ENCODE measurements at places on chromosomes 13 and 19. TPM values are rescaled to one million over a fixed set of nuclear protein-coding genes. Genes with fewer than 3 reads are reported as not detected.
A peak's percentile ranks its signal among the peaks of the same experiment; 100 is the strongest.

- no peak for DNase-seq
Observed at GRCh38 chr13:70964874-70965273, 856.6 kb upstream of the KLHL1 start.

DNA sequence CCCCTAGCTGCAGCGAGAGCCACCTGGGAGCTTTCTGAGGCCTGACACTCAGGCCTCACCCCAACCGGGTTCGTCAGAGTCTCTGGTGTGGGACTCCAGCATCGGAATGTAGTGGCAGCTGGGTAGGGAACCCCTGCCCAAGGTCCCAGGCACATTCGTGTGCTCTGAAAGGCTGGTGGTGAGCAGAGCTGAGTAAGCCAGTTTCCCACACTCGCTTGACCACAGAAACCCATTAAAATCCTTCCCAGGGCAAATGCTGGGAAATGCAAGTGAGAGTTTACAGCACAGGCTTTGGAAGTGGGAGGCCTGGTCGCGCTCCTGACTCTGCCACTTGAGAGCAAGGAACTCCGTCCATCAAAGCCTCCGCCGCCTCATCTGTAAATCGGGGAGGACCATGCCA lies 4.2 kb downstream of the TRAPPC6A start:
- DNase-seq = no peak

GRCh38 chr13:42894765-42895243 lies 97.2 kb downstream of the EPSTI1 start:
- peak; percentile 95 for DNase-seq

DNA sequence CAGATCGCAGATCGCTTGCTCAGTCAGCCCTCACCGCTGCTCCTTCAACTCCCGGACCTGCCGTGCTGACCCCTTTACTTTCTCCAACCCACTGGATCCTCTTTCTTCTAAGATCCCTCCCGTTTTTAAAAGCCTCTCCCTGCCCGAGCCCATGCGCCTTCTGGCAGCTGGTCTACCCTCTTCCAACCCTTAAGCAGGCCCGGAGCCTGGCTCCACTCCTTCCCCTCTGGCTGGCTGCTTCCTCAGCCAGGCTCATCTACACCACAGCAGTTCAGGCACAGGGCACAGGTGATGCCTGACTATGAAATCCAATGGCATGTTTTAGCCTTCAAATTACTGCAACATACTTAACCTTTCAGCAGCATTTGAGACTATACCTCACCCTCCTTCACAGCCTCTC lies 63.8 kb upstream of the PABPC3 start:
- no peak for DNase-seq

BRME1 gene
- 1.5 TPM for total RNA-seq

DNA sequence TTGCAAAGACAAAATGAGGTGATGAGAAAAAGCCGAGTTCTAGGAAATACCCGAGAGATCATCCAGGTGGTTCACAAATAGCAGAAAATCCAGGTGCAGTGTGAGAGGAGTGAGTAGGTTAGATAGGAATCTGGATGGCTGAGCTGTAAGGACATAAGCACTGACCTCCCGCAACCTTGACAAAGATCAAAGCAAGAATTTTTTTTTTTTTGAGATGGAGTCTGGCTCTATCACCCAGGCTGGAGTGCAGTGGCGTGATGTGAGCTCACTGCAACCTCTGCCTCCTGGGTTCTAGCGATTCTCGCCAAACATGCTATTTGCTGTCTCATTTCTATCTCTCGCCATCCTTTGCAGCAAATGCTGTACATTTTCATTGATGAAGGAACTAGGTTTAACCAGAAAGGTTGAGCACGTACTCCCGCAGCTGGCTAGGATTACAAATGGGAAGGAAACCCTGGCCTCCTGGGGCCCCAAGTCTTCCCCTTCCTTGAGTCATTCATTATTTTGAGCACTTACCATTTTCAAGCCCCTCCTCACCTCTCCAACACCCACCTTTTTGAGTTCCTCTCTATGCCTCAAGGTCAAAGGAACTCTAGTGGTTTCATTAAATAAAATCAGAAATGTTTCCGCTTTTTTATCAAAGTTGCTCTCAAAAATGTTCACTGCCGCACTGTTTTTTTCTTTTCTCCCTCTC lies 38.8 kb downstream of the NLRP12 start:
- DNase-seq = no peak

ZNF554 gene
- total RNA-seq = 3.2 TPM

PCDH8 gene
- not detected for total RNA-seq

OVOL3 gene
- total RNA-seq = not detected

GRCh38 chr19:29965492-29965891 lies 23.5 kb downstream of the URI1 start:
- peak; percentile 51 for DNase-seq

CGB1 gene
- total RNA-seq = not detected

DNA sequence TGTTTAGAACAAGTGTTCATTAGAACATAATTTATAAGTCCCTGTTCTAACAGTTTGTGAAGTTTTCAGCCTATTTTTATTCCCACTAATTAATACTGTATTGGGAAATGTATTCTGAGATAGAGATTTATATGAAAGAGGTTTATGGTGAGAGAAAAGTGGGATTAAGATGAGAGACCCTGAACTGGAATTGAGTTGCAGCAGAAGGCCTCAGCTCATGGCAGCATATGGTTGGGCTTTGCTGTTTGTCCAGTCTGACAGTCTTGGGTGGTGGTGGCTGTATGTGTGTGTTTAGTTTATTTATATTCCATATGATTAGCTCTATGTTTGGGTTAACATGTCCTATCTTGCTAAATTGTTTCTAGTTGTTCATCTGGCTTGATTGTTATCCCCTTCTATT lies 575.1 kb downstream of the SLITRK5 start:
- no peak for DNase-seq

COX7A1 gene
- 17.0 TPM for total RNA-seq

- no peak for DNase-seq
Observed at GRCh38 chr13:111663953-111664421, 343.5 kb downstream of the TEX29 start.

- DNase-seq = no peak
Observed at GRCh38 chr19:15368798-15369593, 10.6 kb downstream of the AKAP8 start.

- DNase-seq = no peak
Observed at GRCh38 chr19:49427855-49428546, 2.8 kb downstream of the GFY start.

GJA3 gene
- 0.90 TPM for total RNA-seq

- peak; percentile 84 for DNase-seq
Observed at GRCh38 chr13:40120781-40121180, 465.3 kb downstream of the COG6 start.

TRPC4 gene
- total RNA-seq = 1.2 TPM

- DNase-seq = no peak
Observed at GRCh38 chr13:51547425-51548176, 36.7 kb upstream of the WDFY2 start.

DNA sequence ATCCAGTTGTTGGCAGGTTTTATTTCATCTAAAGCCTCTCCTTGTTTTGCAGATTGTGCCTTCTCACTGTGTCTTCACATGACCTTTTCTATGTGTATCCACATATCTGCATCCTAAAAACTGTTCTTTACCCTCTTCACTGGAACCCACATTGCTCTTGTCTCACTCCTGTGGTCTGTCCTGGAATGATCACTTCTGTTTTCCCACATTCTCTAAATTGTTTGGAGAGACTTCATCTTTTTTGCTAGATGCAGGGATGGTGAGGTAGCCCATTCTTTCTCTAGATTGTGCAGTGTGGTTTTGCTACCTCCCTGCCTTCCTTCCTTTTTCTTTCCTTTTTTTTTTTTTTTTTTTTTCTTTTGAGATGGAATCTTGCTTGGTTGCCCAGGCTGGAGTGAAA lies 608.6 kb upstream of the MIR17HG start:
- no peak for DNase-seq

MCF2L gene
- 8.0 TPM for total RNA-seq

DNA sequence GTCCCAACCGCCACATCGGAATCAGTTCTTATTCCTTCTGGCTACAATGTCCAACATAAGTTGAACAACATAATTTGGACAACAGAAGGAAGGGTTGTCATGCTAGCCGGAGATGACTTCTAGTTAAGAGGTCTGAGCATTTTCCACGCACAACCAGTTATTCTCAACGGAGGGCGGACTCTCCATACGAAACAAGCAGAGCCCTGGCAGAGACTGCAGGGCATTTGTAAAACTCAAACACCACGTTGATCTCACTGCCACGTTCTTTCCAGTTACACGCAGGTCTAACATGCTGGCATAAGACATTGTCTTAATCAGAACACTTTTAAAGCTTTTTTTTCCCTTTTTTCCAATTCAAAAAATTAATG lies 38.3 kb upstream of the DCUN1D2 start:
- no peak for DNase-seq

- no peak for DNase-seq
Observed at GRCh38 chr13:50209631-50210030, 194.4 kb downstream of the KCNRG start.

GRCh38 chr13:101596803-101597202 lies 144.3 kb downstream of the ITGBL1 start:
- no peak for DNase-seq

DNA sequence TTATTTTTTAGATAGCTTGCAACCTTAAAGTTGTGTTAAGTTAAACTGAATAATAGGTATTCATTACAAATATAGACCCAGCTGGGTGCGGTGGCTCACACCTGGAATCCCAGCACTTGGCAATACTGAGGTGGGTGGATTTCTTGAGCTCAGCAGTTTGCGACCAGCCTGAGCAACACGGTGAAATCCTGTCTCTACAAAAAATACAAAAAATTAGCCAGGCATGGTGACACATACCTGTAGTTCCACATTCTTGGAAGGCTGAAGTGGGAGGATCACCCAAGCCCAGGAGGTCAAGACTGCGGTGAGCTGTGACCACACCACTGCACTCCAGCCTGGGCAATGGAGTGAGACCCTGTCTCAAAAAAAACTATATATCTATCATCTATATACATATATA lies 386.5 kb downstream of the PCDH17 start:
- DNase-seq = no peak

ATP12A gene
- total RNA-seq = not detected

DNA sequence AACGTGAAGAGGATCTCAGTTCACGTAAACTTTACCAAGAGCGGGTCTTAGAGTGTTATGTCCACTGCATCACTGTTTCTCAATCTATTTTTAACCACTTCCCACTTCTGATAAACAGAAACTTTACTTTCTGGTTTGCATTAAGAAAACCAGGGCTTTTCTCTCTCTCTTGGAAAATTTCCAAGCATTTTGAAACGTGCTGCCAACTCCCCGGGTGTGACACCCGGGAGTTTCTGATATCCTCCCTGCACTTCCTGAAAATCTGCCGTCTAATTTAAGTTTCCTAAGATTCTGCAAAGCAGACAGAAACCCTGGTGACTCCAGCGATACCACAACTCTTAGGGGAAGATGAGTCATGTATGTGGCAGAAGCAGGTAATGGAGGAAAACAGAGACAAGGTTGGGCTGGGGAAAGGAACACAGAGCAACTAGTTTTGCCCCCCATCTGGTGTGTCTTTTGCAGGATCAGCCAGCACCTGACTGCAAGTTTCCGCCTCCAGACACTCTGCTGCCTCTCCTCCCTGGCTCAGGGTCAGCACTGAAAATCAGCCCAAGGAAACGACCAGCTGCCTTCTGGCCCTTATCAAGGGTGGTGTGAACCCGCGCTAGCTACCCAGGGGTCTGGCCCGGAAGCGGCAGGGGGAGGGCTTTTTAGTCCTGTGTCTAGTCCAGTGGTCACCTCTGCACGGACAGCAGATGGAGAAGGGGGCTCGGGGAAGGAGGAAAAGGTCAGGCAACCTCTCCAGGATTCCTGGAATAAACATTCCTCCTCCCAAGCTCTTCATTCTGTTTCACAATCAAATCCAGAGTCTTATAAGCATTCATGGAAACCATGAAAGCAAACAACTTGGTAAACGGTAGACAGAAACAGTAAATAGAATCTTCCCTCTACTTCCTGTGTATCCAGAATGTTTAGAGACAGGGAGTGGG lies 11.3 kb upstream of the FFAR2 start:
- DNase-seq = peak; percentile 69

ARRDC2 gene
- 4.2 TPM for total RNA-seq

PDE4C gene
- not detected for total RNA-seq

ILF3 gene
- 119 TPM for total RNA-seq

- no peak for DNase-seq
Observed at GRCh38 chr19:5803441-5803751, 1.5 kb upstream of the NRTN start.

- no peak for DNase-seq
Observed at GRCh38 chr19:8259142-8259921, 48.8 kb downstream of the CD320 start.

C5AR2 gene
- 0.63 TPM for total RNA-seq

DNA sequence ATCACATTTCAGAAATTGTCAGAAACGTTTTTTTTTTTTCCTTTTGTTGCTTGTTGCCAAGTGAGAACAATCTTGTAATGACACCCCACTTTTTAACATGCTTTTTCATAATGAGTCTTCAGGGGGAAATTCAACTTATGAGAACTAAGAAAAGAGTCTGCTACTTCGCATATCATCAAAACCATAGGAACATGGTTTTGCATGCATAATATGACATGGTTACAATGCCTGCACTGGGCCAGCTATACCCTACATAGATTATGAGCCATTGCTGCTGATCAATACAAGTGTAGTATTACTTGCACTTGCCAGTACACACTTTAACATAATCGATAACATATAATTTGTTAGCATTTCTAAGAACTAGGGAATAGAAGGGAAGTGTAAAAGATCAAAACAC lies 191.0 kb upstream of the NBEA start:
- DNase-seq = no peak

GRCh38 chr13:50248516-50249143 lies 233.4 kb downstream of the KCNRG start:
- DNase-seq = no peak

- no peak for DNase-seq
Observed at GRCh38 chr19:12800923-12801465, 606 bp downstream of the PRDX2 start.

DNA sequence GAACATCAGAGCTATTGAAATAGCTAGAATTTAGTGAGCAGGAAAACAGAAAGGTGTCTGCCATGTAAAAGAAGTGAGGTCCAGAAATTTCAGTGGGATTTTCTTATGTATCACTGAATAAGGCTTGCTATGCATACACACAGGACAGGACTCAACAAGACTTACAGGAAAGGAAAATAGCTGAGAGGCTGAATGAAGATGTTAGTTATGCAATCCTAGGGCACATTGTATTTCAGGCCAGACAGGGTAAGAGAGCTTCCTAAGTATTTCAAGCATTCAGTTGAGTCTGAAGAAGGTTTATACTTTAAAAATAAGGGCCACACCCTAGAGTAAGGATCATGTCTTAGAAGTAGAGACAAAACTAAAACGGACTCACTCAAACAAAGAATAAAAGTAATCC lies 419.9 kb upstream of the PRR20A start:
- DNase-seq = no peak

DNA sequence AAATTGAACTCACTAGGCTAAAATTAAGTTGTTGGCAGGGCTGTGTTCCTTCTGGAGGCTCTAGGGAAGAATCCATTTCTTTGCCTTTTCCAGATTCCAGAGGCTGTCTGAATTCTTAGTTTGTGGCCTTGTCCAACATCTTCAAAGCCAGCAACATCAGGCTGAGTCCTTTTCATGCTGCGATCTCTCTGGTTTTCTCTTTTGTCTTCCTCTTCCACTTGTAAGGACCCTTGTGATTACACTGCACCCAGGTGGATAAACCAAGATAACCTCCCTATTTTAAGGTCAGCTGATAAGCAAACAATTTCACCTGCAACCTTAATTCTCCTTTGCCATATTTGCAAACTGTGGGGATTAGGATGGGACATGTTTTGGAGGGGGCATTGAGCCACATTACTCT lies 11.5 kb downstream of the UTP14C start:
- no peak for DNase-seq

GRCh38 chr19:38838208-38838985 lies 6.8 kb upstream of the ECH1 start:
- no peak for DNase-seq

GRCh38 chr13:73278186-73278585 lies 219.4 kb downstream of the KLF5 start:
- no peak for DNase-seq
